ENCODE measurements at places on chromosomes 5 and 9.

- no peak for DNase-seq
These were observed 1.1 kb downstream of the HRCT1 start for GRCh38 chr9:35906923-35907699.

DNA sequence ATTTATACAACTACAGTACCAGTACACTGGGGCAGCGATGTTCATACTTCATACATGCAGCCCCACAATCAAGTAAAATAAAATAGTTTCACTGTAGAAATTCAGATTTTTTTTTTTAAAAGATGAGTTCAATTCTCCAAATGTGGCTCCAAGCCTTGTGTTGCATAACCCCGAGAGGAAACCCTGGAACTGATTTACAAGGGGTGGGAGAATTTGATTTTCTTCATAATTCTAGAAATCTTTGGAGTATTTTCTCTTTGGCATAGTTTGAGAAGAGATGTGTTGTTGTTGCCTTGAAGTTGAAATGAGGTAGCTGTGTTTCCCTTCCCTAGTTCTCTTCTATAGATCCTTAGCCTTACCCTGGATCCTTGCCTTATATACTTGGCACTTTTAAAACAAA, 3.1 kb downstream of the RHOBTB3 start:
- DNase-seq: no peak

DNA sequence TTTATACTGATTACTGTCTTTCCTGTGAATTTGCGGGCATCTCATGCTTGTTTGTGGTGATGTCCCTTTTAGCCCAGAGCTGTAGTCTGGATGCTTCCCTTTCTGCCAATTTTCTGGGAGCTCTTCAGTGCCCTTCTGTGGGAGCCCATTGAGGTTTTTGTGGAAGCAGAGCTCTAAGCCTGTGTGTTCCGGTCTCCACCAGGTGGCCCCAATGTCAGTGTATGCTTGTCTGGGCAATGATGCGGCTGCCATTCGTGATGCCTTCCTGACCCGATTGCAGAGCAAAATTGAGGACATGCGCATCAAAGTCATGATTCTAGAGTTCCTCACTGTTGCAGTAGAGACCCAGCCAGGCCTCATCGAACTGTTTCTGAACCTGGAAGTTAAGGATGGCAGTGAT, 35.1 kb downstream of the SH3GLB2 start:
- DNase-seq: no peak

GRCh38 chr5:127112347-127112864, 39.1 kb upstream of the C5orf63 start:
- DNase-seq: no peak

GRCh38 chr5:137090721-137091120, 408.4 kb downstream of the SPOCK1 start:
- no peak for DNase-seq

- DNase-seq: no peak
These were observed 197.1 kb downstream of the TTLL11 start for GRCh38 chr9:121895818-121896544.

- DNase-seq: no peak
These were observed 187.7 kb downstream of the TLE4 start for GRCh38 chr9:79759460-79759859.

DNA sequence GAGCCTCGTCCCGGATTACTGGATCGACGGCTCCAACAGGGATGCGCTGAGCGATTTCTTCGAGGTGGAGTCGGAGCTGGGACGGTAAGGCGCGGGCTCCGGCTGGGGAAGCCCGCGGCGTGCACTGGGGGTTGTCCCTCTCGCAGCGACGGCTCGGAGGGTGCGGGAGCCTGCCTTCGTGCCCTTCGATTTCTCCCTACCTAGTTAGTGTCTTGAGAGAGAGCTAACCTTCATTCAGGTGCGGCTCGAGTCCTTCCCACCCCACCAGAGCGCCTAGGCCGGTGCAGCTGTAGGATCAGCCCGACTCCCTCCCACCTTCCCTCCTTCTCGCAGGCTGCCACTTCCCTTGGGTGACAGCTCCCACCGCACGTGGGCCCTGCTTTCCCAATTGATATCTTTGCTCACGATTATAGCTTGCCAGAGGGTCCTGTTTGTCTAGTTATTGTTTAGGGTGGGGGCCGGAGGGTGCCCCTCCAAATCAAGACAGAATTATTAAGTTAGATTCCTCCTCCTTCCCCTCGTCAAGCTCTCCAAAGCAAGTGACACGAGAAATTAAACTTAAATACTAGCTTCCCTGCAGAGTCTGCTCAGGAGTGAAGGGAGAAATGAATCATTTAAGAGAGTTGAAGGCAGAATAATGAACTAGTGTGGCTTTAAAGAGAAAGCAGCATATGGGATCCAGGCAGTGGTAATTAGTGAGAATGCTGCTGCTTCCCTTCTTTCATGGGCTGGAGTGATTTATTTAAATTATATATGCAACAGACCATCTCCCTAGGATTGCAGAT, 569 bp downstream of the CAMK4 start:
- DNase-seq: no peak

DNA sequence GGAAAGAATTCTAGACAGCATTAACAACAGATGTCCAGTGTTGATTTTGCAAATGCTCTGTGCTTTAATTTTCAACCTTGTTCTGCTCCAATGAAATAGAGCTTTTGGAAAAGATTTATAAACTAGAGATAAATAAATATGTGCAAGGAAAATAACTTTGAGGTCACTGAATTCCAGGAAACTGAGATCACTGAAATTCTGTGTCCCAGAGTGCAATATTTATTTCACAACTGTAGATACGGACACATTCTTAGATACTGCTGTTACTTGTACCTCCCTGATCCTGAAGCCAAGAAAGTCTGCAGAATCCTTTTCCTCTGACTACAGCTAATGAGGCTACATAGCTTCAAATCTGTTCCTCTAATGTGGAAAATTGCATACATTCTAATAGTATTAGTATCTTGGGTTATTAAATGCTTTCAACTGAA, 222.9 kb downstream of the DOCK8 start:
- DNase-seq: no peak

GRCh38 chr9:119367683-119368075, 1.6 kb downstream of the BRINP1 start:
- DNase-seq: no peak

- no peak for DNase-seq
These were observed 516.6 kb upstream of the CLINT1 start for GRCh38 chr5:158375531-158375930.

GRCh38 chr9:110487196-110487595, 92.3 kb downstream of the SVEP1 start:
- no peak for DNase-seq

DNA sequence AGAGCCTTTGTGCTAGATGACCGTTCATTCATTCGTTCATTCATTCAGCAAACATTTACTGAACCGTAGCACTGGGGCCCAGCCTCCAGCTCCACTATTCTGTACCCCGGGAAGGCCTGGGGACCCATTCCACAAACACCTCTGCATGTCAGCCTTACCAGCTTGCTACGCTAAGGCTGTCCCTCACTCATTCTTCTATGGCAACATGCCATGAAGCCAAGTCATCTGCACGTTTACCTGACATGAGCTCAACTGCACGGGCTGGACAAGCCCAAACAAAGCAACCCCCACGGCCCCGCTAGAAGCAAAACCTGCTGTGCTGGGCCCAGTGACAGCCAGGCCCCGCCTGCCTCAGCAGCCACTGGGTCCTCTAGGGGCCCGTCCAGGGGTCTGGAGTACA, 6.0 kb downstream of the CEL start:
- no peak for DNase-seq

- no peak for DNase-seq
These were observed 16.3 kb upstream of the NPR2 start for GRCh38 chr9:35774907-35775635.

DNA sequence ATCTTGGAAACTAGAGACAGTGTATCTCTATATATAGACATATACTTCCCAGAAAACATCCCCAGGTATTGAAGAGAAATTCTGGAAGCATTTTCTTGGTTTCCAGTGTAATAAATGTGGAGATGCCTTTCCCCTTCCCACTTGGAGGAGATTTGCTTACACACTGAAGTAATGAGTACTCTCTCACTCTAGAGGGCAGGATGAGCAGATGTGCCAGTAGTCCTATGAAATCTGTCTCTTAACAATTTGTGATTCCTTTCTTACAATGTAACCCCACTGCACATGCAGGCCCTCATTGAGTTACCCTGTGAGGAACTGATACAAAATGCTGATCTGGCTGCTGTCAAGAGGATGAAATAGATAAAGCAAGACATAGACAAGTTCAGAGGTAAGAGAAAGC, 567.2 kb downstream of the SLCO4C1 start:
- no peak for DNase-seq

GRCh38 chr5:60161340-60161934, 267.9 kb upstream of the PDE4D start:
- DNase-seq: peak; percentile 5

Data from GM19239 (cell line).